HFFc6 (cell line): ENCODE measurements at places on chromosomes 12 and 14. TPM values are rescaled to one million over a fixed set of nuclear protein-coding genes. Genes with fewer than 3 reads are reported as not detected.

Gene KRT7
- total RNA-seq, result 70.0 and 376 TPM in 2 replicates

Gene DCP1B
- total RNA-seq, result 13.0 to 13.8 TPM (median 13.7 TPM) in 3 replicates

Gene TAS2R42
- not detected in 2 replicates for total RNA-seq

Gene SDR9C7
- not detected in 2 replicates for total RNA-seq

Gene MYF5
- not detected in 3 replicates for total RNA-seq

Gene MMP19
- total RNA-seq, result 17.8 to 23.3 TPM (median 20.0 TPM) in 3 replicates

Gene DPY19L2
- total RNA-seq, result 2.3 to 3.1 TPM (median 3.1 TPM) in 3 replicates

Gene PTGER2
- total RNA-seq, result 0.37 to 0.58 TPM (median 0.38 TPM) in 3 replicates

Gene ZDHHC22
- not detected in 3 replicates for total RNA-seq

Gene DEPDC4
- 0.43 to 1.5 TPM (median 1.1 TPM) in 3 replicates for total RNA-seq
